ENCODE measurements at places on chromosomes 2 and 18.
A peak's percentile ranks its signal among the peaks of the same experiment; 100 is the strongest.

DNA sequence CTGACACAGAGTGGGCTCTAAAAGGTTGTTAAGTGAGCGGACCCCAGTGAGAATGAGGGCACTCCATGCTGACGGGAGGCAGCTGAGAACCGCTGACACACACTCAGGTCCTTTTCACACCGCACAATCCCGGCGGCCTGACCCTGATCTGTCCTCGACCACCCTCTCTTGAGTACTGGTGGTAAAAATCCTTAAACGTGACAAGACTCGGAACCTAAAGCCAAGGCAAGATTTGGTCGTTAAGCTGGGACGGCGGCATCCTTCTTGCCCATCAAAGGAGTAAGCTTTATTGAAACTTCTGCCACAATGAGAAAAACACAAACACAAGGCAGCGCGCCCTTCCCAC lies 569 bp downstream of the TMX3 start:
- peak; percentile 54 for DNase-seq

- DNase-seq, result no peak
Measured at GRCh38 chr2:200637901-200638300, 52.1 kb downstream of the AOX1 start.

- DNase-seq, result no peak
Measured at GRCh38 chr2:160574468-160575140, 81.0 kb upstream of the RBMS1 start.

- DNase-seq, result no peak
Measured at GRCh38 chr18:48858676-48859075, 92.1 kb downstream of the SMAD7 start.

- DNase-seq, result no peak
Measured at GRCh38 chr2:79971807-79972206, 332.7 kb downstream of the LRRTM1 start.

GRCh38 chr2:56386657-56387056 lies 202.9 kb downstream of the CCDC85A start:
- DNase-seq, result no peak

GRCh38 chr2:39381653-39382052 lies 55.4 kb downstream of the MAP4K3 start:
- no peak for DNase-seq

- DNase-seq, result no peak
Measured at GRCh38 chr2:33238111-33238510, 238.3 kb upstream of the RASGRP3 start.

- DNase-seq, result no peak
Measured at GRCh38 chr2:31216734-31217133, 581 bp downstream of the CAPN14 start.

DNA sequence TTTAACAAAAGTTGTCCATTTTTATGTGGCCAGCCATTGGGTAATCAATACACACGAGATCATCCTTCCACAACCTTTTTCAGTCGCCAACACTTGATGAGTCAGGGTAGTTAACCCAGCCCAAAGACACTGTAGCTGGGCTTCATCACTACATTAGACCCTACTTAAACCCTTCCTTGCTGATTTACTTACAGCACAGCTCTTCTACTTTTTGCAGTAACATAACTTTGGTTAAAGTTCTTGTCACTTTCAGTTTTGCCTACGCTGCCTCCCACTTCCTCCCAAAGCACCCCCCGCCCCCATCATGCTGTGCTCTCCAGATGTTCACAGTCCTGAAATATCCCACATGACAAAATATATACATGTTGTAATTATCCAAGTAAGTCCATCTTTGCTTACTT lies 103.6 kb downstream of the CDK15 start:
- DNase-seq, result no peak

DNA sequence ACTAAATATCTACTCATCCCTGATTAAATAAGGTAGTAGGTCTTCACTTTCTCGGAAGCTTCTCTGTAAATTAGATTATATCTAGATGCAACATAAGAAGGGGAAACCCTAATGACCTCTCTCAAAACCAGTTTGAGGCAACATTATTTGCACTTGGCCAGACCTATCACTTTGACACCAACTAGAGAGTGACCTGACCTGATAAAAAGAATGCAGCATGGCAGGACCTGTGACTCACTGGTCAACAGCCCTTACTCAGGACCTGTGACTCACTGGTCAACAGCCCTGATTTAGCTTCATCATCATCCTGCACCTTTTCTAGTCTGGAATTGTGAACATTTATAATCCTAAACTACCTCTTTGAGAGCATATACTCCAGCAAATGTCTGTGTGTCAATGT lies 1957.7 kb upstream of the CELF4 start:
- no peak for DNase-seq

DNA sequence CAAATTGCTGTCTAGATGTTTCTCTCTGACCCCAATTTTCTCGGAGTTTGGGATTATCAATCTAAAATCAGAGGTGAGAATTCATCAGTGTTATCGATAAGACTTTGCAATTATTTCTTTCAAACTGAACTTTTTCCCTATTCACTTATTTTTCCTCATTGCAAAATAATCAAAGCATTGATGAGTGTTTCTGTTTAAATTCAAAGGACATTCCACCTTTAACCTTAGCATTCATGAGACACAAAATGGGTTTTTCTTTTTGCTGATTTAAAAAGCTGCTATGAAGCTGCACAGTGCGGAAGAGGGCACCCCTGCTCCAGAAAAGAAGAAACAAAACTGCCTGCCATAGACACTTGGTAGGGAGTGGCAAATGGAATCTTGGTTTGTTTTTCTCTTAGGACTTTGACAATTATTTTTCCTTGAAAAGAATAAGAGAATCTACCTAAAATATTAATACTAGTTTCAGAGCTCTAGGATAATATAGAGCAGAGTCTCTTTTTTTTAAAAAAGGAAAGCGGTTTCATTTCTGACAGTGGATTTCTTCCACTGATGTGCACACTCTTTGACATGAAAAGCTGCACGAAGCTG lies 203.4 kb downstream of the TGIF1 start:
- no peak for DNase-seq

- DNase-seq, result no peak
Measured at GRCh38 chr2:47145466-47145865, 9.6 kb downstream of the STPG4 start.

DNA sequence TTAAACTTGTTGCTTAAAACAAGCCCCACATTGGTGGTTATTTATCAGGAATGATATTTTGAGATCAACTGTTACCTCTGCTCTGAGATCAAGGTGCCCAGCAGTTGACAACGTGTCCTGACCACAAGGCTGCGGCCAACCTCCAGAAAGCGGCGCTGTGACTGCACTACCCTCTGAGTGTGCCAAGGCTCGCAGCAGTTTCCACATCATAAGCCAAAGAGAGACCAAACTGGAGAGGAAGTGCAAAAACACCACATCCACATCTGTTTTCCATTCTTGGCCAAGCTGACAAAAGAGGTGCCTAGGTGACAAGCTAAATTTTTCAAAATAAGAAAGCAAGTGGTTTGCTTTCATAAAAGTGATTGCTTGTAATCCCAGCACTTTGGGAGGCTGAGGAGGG lies 410.8 kb upstream of the POU3F3 start:
- DNase-seq, result no peak

DNA sequence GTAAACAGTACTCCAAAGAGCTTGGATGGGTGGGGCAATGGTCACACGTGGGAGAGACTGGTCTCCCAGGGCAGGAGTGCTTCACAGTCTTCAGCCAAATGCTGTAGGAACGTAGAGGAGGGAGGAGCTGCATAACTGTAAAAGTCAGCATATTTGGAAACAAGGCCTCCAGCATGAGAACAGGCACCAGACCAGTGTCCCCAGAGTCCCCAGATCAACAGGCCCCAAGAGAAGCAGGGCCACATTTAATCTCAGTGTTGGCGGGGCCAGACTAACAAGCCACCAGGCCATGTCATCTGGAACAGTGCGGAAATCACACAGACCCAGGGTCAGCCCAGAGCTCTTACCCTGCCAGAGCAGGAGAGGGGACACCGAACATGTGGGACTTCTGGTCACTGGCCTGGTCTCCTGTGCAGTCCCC lies 63.2 kb downstream of the ADCY3 start:
- DNase-seq, result no peak

- no peak for DNase-seq
Measured at GRCh38 chr2:117979911-117980701, 33.8 kb downstream of the CCDC93 start.

Data from NCI-H510A treated with DMSO at 0.1 percent for 48 hours (cell line).